ENCODE measurements at places on chromosomes 5 and 9. TPM values are rescaled to one million over a fixed set of nuclear protein-coding genes. Genes with fewer than 3 reads are reported as not detected.

The ADGRV1 gene
- polyA plus RNA-seq = 1.1 TPM

The HCN1 gene
- 1.8 TPM for polyA plus RNA-seq

The EGFLAM gene
- polyA plus RNA-seq = 37.6 TPM

The TERT gene
- polyA plus RNA-seq = not detected

The ACOT12 gene
- not detected for polyA plus RNA-seq

The CEL gene
- 2.6 TPM for polyA plus RNA-seq

The ANKRD31 gene
- polyA plus RNA-seq = 0.14 TPM

The RBM18 gene
- polyA plus RNA-seq = 30.9 TPM

The BARHL1 gene
- polyA plus RNA-seq = not detected

The MEF2C gene
- polyA plus RNA-seq = 1,127 TPM

The CNTNAP3B gene
- 6.3 TPM for polyA plus RNA-seq

The SWI5 gene
- polyA plus RNA-seq = 21.8 TPM

The ARID3C gene
- 0.18 TPM for polyA plus RNA-seq

The WNT8A gene
- not detected for polyA plus RNA-seq

The ANKRD20A1 gene
- not detected for polyA plus RNA-seq
